Epithelial cell of prostate (primary cell): ENCODE measurements at places on chromosomes 3 and 15.

DNA sequence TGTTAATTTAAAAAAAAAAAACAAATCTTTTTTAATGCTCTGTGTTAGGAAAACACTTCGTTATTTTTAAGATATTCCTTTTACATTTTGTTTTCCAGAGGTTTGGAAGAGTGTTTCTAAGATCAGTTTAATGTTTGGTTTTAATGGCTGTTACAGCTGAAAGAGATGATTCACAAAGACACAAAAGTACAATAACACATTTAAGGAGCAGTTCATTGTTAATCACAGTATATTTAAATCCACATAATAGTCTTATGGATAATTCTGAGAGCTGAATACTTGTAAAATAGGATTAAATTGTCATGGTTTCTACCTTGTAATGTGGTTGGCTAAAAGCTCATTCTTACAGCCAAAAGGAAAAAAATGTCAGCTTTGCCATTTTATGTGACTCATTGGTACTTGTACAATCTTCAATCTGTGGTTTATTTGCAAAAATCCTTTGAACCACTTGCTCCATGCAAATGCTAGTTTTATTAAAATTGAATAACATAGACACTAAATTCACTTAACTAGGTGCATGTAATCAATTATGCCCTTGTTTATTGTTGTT lies 426.4 kb downstream of the NLGN1 start:
- no peak for DNase-seq

DNA sequence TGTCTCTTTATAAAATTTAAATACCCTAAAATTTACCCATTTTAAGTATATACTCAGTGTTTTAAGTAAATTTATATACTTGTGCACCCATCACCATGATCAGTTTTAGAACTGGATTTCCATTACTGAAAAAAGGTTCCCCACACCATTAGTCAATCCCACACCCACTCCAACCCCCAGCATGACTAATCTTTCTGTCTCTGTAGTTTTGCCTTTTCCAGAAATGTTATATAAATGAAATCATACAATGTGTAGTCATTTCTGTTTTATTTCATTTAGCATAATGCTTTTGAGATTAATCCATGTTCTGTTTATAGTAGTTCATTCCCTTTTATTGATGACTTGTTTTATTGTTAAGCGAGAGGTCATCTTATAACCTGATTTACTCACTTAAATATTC lies 66.1 kb upstream of the LIMD1 start:
- no peak for DNase-seq

- no peak for DNase-seq
Measured at GRCh38 chr15:47968593-47968992, 152.2 kb upstream of the SLC24A5 start.

- DNase-seq: no peak
Measured at GRCh38 chr3:151903501-151903991, 30.1 kb downstream of the SUCNR1 start.

GRCh38 chr3:155886915-155887314 lies 16.5 kb downstream of the GMPS start:
- no peak for DNase-seq
